ENCODE measurements at places on chromosomes 6 and 20.

- no peak for DNase-seq
Measured at GRCh38 chr20:51871943-51872342, 69.6 kb upstream of the SALL4 start.

DNA sequence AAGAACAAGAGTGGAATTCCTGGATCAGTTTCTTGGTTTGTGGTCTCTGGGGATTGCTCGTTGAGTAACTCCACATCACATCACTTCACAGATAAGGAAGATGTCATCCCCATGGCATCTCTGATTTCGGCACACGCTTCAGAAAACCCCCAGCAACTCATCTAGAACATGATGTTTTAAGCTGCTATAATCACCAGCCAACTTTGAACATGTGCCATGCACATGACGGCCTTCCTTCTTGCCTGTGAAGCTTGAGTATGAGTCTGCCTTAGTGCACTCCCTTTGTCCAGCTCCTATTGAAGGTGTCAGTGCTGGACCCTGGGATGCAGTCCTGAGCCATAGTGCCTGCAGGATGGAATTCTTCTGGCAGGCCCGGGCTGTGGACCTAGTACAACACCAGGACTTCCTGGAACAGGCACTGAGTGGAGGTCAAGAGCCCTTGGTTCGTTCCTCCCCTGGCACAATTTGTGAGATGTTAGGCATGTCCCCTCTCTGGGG, 231.5 kb upstream of the SUPT3H start:
- DNase-seq: no peak

DNA sequence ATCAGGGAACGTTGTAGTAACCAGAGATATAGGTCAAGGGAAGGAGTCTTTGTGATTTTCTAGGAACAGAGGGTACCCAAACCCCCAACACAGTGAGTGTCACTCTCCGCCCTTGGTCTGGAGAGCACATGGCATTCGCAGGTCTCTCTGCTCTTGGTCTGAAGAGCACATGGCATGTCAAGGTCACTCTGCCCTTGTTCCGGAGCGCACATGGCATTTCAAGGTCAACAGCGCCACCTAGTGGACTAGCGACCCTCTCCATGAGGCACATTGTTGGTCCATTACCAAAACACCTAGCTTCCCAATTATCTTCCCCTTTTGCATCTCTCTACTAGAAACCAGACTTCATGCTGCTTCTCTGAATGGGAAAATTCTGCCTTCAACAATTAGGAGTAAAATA, 260.0 kb downstream of the C6orf118 start:
- no peak for DNase-seq

DNA sequence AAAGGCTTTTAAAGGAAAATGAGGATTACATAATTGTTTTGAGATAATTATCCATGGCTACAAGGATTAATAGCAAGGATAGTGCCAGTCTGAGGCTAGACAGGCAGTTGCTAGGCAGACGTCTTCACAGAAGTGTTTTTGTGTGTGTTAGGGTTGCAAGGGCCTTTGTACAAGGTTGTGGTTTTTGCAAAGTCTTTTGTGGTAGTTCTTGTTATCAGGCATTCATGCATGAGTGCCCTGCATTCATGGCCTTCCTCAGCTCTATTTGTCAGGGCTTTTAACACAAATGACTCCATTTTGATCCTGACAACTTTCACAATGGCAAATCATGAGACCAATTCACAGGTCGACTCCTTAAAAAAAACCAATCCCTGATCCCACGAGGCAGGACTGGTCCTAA, 68.1 kb upstream of the TXNDC5 start:
- no peak for DNase-seq

DNA sequence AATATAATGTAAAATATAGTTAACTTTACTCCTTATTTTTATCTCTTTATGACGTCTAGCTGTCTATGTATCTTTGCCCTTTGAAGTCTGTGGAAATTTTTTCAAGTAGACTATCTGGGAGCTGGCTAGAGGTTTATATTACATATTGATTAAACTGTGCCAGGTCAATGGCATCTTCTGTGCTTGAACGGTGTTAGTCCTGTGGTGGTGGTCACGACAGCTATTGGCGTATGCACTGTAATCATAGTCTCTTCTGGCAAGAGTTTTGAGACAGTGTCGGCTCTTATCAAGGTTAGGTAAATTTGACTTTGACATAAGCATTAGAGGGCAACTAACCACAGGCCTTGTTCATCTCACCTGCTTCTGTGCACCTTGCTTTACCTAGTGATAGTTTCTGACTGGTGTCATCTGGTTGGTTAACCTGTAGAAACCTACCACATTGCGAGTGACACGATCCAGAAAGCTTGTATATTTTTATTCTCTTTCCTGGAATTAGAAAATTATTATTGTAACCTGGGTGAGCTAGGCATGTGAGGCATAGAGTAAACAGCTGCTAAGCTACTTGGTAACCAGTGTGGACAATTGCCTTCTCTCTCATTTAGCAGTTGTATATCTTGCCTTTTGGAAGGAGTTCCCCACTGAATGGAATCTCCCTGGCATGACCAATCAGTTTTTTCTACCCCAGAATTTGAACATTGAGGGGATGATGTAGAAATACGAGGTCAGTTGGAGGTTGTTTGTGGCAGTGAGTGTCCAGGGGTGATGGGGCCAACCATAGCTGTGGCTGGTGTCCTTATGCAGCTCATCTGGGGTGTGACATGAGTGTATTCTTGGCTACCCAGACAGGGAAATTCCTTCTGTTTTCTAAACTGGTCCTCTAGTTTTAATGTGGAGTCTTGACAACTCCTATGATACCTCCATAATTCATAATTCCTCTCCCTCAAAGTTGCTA, 45.9 kb downstream of the SH3BGRL2 start:
- DNase-seq: no peak

Data from frontal cortex (tissue), 4 donors.